Stomach (tissue), 19 donors: ENCODE measurements at places on chromosomes 7 and 10.
A peak's percentile ranks its signal among the peaks of the same experiment; 100 is the strongest.

GRCh38 chr7:117134889-117135552 is 181.7 kb downstream of the ST7 start:
- H3K36me3 ChIP-seq, result peaks cover 21% of the 10 kb centered on the region
- no peak for DNase-seq
- H3K27me3 ChIP-seq, result no peaks in the 10 kb centered on the region
- H3K4me3 ChIP-seq, result no peak overlapping the region
- no peak overlapping the region for H3K27ac ChIP-seq

- H3K4me3 ChIP-seq, result no peak overlapping the region
- DNase-seq, result no peak
- H3K27ac ChIP-seq, result no peak overlapping the region
- no peaks in the 10 kb centered on the region for H3K27me3 ChIP-seq
- no peaks in the 10 kb centered on the region for H3K4me1 ChIP-seq
- H3K36me3 ChIP-seq, result peaks cover 73% of the 10 kb centered on the region
Measured at GRCh38 chr10:132737390-132738048, 48.4 kb downstream of the NKX6-2 start.

DNA sequence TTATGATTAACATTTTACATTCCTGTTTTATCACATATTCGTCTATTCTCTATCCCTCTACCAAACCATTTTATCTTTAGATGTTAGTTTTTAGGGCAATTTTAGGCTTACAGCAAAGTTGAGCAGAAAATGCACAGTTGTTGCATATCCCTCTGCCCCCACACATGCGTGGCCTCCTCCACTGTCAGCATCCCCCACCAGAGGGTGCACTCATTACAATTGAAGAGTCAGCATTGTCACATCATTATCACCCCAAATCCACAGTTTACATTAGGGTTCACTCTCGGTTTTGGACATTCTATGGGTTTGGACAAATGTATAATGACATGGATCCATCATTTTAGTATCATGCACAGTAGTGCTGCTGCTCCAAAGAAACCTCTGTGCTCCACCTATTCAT is 86.4 kb downstream of the WDR37 start:
- no peaks in the 10 kb centered on the region for H3K4me1 ChIP-seq
- H3K27ac ChIP-seq, result no peak overlapping the region
- no peaks in the 10 kb centered on the region for H3K27me3 ChIP-seq

GRCh38 chr10:95500097-95500496 is 61.1 kb downstream of the SORBS1 start:
- H3K36me3 ChIP-seq, result no peaks in the 10 kb centered on the region
- H3K4me3 ChIP-seq, result no peak overlapping the region
- H3K27me3 ChIP-seq, result no peaks in the 10 kb centered on the region

DNA sequence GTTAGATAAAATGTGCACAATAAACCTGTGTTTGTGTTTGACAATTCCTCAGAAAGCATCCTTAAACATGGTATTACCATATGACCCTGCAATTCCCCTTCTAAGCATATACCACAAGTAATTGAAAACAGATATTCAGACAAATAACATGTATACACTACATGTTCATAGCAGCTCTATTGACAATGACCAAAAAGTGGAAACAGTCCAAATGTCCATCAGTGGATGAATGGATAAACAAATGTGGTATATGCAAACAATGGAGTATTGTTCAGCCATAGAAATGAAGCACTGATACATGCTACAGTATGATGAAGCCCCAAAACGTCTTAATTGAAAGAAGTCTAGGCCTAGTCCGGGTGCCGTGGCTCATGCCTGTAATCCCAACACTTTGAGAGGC is 280.1 kb downstream of the OTUD1 start:
- H3K4me3 ChIP-seq, result no peak overlapping the region
- no peaks in the 10 kb centered on the region for H3K27me3 ChIP-seq
- DNase-seq, result no peak
- no peak overlapping the region for H3K27ac ChIP-seq

- no peaks in the 10 kb centered on the region for H3K4me1 ChIP-seq
- H3K4me3 ChIP-seq, result no peak overlapping the region
- peak; percentile 3 for DNase-seq
- no peaks in the 10 kb centered on the region for H3K36me3 ChIP-seq
Measured at GRCh38 chr7:2945171-2945570, 98.5 kb downstream of the CARD11 start.

DNA sequence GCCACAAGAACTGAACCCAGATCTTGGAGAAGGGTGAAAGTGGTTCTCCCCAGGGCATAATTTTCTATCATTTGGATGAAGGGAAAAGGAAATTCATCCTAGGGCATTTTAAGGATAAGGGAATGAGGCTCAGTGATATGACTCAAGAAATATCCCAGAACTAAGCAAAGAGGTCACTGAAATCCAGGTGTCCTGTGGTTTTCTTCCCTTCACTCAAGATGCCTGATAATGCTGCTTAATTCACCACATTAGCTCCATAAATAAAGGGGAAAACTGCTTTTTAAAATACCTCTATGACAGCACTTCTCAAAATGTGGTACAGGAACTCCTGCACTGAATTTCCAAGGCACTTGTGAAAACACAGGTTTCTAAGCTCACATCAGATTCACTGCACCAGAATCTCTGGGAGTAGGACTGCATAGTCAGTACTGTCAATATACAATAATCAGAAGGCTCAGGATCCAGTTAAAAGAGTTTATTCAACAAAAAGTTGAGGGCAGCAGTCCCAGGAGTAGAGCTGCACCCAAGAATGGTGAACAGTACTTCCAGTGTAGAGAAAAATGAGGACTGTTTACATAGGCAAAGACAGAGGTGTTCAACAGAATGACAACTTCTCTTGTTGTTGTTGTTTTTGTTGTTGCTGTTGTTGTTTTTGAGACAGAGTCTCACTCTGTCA is 2.9 kb downstream of the IFIT3 start:
- DNase-seq, result no peak
- H3K27ac ChIP-seq, result no peak overlapping the region
- no peaks in the 10 kb centered on the region for H3K27me3 ChIP-seq
- no peak overlapping the region for H3K4me3 ChIP-seq

- no peaks in the 10 kb centered on the region for H3K36me3 ChIP-seq
- H3K27me3 ChIP-seq, result no peaks in the 10 kb centered on the region
- H3K4me3 ChIP-seq, result no peak overlapping the region
- no peak overlapping the region for H3K27ac ChIP-seq
Measured at GRCh38 chr7:123637203-123637602, 18.5 kb upstream of the LMOD2 start.

- no peak for DNase-seq
- no peak overlapping the region for H3K27ac ChIP-seq
- H3K36me3 ChIP-seq, result no peaks in the 10 kb centered on the region
- H3K27me3 ChIP-seq, result no peaks in the 10 kb centered on the region
- H3K4me3 ChIP-seq, result no peak overlapping the region
Measured at GRCh38 chr7:3244241-3244814, 56.7 kb upstream of the SDK1 start.

- H3K27ac ChIP-seq, result no peak overlapping the region
- peaks cover 58% of the 10 kb centered on the region for H3K4me1 ChIP-seq
- no peak for DNase-seq
- no peak overlapping the region for H3K4me3 ChIP-seq
- H3K36me3 ChIP-seq, result no peaks in the 10 kb centered on the region
Measured at GRCh38 chr10:6273351-6273750, 70.6 kb downstream of the PFKFB3 start.

DNA sequence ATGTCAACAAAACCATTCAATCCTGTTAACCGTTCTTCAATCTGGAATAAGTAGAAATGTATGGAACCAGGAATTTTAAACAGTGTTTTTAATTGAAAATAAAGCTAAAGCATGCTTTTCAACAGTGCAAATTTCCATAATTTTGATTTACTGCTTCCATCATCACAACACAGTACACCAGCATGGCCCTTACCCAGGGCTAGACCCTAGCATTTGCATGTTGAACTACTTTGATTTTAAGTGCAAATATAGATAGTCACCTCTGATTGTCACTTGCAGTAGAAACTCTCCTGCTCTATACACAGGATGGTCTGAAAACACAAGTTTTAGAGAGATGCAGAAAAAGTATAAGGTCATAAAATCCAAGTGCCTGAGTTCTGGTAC is 12.1 kb downstream of the SKIDA1 start:
- H3K27ac ChIP-seq, result no peak overlapping the region
- H3K27me3 ChIP-seq, result peaks cover 71% of the 10 kb centered on the region
- DNase-seq, result no peak
- no peaks in the 10 kb centered on the region for H3K36me3 ChIP-seq
- H3K4me1 ChIP-seq, result peaks cover 24% of the 10 kb centered on the region

GRCh38 chr10:79021331-79021907 is 47.3 kb upstream of the ZMIZ1 start:
- DNase-seq, result no peak
- H3K27ac ChIP-seq, result no peak overlapping the region
- no peak overlapping the region for H3K4me3 ChIP-seq

- peaks cover 90% of the 10 kb centered on the region for H3K36me3 ChIP-seq
- DNase-seq, result no peak
- H3K27ac ChIP-seq, result no peak overlapping the region
- no peaks in the 10 kb centered on the region for H3K4me1 ChIP-seq
- no peak overlapping the region for H3K4me3 ChIP-seq
Measured at GRCh38 chr10:133292919-133293809, 15.5 kb downstream of the TUBGCP2 start.

- no peak overlapping the region for H3K4me3 ChIP-seq
- H3K27me3 ChIP-seq, result no peaks in the 10 kb centered on the region
- H3K27ac ChIP-seq, result no peak overlapping the region
- no peaks in the 10 kb centered on the region for H3K36me3 ChIP-seq
- no peak for DNase-seq
Measured at GRCh38 chr7:12291870-12292269, 80.8 kb downstream of the TMEM106B start.

DNA sequence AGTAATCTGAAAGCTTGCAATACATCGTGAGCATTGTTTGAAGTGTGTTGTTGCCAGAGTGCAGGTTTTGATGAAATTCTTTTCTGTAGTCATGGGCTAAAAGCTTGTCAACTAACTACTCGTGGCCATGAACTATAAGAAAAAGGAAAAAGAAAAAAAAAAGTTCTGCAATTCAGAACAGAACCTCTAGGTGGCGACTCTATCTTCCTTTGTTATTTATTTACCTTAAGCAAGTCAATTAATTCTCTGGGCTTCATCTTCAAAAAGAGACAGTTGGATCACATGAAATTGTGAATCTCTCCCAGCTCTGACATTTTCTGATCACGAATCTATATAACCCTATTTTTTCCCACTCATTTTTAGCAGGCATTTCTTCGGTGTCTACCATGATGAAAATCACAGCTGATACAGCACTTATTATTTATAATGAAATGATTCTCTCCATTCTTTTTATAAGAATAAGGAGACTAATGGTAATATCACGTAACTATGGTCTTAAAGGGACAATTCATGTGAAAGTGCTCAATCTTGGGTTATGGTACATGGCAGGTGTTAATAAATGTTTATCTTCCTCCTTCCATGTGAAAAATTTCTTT is 18.8 kb downstream of the TMEM196 start:
- H3K27me3 ChIP-seq, result no peaks in the 10 kb centered on the region
- no peaks in the 10 kb centered on the region for H3K4me1 ChIP-seq
- no peak overlapping the region for H3K27ac ChIP-seq
- DNase-seq, result peak; percentile 38
- H3K4me3 ChIP-seq, result no peak overlapping the region

- H3K27me3 ChIP-seq, result no peaks in the 10 kb centered on the region
- H3K4me1 ChIP-seq, result no peaks in the 10 kb centered on the region
- no peak overlapping the region for H3K27ac ChIP-seq
- H3K36me3 ChIP-seq, result no peaks in the 10 kb centered on the region
Measured at GRCh38 chr10:65611592-65611991, 1314.2 kb upstream of the LRRTM3 start.

GRCh38 chr7:129688503-129689222 is 77.1 kb downstream of the NRF1 start:
- peaks cover 38% of the 10 kb centered on the region for H3K36me3 ChIP-seq
- DNase-seq, result no peak
- peaks cover 5% of the 10 kb centered on the region for H3K4me1 ChIP-seq
- H3K27me3 ChIP-seq, result no peaks in the 10 kb centered on the region

DNA sequence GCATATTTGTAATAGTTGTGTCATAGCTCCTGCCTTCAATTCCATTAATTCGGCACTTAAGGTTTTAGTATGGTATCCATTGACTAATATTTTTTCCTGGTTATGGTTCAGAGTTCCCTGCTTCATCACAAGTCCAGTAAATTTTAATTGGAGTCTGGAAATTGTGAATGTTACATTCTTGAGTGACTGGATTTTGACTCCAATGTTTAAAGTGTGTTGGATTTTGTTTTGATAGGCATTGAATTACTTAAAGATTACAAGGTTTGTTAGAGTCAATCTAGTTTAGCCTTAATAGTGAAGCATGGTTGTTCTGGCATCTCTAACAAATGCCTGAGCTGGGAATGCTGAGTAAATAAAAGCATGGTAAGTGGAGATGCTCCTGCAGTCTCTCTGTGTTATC is 326.6 kb upstream of the IGFBP3 start:
- no peak for DNase-seq
- no peak overlapping the region for H3K27ac ChIP-seq
- no peaks in the 10 kb centered on the region for H3K4me1 ChIP-seq
- H3K4me3 ChIP-seq, result no peak overlapping the region
- H3K36me3 ChIP-seq, result no peaks in the 10 kb centered on the region

- no peaks in the 10 kb centered on the region for H3K4me1 ChIP-seq
- H3K27ac ChIP-seq, result no peak overlapping the region
- no peak overlapping the region for H3K4me3 ChIP-seq
- DNase-seq, result no peak
- H3K36me3 ChIP-seq, result peaks cover 82% of the 10 kb centered on the region
Measured at GRCh38 chr10:817371-817770, 114.1 kb downstream of the LARP4B start.

DNA sequence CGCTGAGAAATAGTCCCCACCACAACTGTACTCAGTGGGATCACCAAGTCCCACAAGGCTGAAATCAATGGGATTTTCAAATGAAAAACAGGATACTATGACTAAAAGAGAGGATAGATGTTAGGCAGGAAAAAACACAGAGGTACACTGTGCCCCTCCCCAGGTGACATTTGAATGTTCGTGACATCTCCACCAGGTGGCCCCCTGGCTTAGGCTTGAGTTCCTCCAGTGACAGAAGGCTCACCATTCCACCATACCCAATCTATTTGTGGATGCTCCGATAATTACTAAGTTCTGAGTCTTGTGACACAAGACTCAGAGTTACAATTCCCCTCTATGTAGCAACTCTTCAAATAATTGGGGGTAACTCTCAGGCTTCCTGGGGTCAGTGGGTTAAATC is 77.5 kb upstream of the KCNMA1 start:
- H3K27ac ChIP-seq, result no peak overlapping the region
- no peak for DNase-seq
- H3K4me1 ChIP-seq, result peaks cover 10% of the 10 kb centered on the region
- H3K27me3 ChIP-seq, result peaks cover 39% of the 10 kb centered on the region

DNA sequence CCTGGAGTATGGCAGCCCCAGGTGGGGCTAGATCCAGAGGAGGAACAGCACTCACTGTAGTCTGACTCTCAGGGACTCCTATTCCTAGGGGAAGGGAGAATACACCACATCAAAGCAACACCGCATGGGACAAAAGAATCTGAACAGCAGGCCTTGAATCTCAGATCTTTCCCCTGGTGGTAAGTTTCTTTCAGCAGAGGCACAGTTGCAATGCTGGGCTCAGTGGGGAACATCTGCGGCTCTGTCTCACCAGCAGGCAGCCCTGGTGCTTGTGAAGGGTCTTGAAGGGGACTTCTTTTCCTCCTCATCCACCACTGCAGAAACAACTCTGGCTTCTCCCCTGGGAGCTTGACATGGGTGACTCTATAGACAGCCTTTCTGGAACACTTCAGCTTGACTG is 111.2 kb upstream of the ARHGAP21 start:
- no peak overlapping the region for H3K27ac ChIP-seq
- H3K27me3 ChIP-seq, result no peaks in the 10 kb centered on the region
- no peak for DNase-seq
- H3K4me3 ChIP-seq, result no peak overlapping the region
- no peaks in the 10 kb centered on the region for H3K4me1 ChIP-seq
